ENCODE measurements at places on chromosomes 16 and 17. TPM values are rescaled to one million over a fixed set of nuclear protein-coding genes. Genes with fewer than 3 reads are reported as not detected.
A peak's percentile ranks its signal among the peaks of the same experiment; 100 is the strongest.

DNA sequence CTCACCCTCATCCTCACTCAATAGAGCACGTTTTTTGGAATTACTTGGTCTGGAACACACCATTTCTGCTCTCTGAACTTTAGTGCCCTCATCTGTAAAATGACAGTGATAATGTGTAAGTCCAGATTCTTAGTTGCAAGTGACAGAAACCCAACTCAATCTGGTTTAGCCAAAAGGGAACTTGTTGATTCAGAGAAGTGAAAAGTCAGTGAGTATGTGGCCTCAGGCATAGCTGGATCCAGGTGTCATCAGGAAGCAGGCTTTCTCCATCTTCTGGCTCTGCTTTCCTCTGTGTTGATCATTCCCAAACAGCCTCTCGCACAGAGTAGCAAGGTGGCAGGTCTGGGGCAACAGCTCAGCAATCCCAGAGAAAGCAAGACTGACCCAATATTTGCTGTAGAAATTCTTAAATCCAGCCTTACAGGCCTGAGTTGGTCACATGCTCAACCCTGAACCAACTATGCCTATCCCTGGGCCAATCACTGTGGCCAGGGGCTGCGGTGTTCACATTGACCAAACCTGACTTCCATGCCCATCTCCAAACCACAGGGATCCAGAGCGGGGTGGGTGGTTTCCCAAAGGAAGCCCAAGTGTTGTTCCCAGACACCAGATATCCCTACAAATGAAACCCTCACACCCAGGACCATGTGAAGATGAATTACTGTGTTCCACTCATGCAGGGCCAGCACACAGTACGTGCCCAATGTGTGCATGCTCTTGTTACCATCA, 23.3 kb upstream of the ALKBH5 start:
- no peak for DNase-seq

DNA sequence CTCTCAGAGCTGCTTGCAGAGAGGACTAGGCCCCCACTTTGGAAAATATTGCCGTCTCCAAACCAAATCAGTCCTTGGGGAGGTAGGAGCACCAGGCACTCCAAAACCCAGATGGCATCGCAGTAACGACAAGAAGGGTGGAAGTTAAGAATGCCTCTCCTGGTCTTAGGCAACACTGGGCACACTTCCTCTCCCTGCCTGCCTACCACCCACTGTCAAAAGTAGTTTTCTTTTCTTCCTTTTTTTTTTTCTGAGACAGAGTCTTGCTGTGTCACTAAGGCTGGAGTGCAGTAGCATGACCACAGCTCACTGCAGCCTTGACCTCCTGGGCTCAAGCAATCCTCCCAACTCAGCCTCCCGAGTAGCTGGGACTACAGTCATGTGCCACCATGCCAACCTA, 47.2 kb downstream of the SRL start:
- DNase-seq: no peak

DNA sequence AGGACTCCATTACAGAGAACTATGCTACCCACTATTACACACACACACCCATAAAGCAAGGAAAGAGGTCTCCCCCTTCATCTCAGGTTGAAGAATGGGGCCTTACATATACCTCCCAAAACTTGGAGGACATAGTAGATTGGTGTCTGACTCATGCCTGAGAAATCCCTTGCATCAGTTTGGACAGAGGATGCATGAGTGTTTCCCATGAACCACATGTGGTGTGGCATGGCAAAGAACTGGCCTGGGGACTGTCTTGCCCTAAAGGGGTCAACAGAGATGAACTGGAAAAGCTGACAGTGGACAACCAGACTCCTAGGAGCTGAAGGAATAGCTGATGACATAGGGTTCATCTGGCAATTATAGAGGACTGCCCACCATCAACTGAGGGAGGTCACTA, 54.0 kb downstream of the DYNLRB2 start:
- no peak for DNase-seq

DNA sequence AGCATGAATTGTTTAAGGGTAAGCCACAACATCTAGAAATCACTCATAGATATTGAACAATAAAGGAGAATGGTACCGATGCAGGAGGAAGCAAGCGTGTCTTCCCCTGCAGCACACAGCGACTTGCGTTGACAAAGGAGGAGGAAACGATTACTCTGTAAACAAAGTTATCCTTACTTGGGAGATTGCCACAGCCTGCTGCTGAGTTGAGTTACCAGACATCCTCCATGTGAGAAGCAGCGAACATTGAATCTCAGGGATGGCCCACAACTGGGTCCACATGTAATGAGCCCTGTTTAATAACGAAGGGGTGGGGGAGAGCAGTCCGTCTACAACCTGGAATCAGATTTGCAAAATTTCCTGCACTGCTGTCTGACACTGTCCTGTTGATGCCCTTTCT, 27.7 kb downstream of the CLUH start:
- DNase-seq: no peak

DNA sequence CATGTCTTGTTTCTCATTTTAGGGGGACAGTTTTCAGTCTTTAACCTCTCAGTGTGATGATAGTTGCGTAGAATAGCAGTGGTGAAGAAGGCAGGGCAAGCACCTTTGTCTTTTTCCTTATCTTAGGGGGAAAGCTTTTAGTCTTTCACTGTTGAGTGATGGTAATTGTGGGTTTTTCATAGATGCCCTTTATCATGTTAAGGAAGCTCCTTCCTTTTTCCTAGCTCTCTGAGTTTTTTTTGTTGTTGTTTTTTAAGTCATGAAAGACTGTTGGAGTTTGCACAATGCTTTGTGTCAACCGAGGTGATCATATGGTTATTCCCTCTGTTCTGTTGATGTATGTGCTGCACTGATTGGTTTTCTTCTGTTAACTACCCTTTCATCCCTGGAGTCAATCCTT, 15.7 kb downstream of the NOL11 start:
- no peak for DNase-seq

The OXLD1 gene
- total RNA-seq: 54.1 TPM

The C17orf78 gene
- total RNA-seq: not detected

DNA sequence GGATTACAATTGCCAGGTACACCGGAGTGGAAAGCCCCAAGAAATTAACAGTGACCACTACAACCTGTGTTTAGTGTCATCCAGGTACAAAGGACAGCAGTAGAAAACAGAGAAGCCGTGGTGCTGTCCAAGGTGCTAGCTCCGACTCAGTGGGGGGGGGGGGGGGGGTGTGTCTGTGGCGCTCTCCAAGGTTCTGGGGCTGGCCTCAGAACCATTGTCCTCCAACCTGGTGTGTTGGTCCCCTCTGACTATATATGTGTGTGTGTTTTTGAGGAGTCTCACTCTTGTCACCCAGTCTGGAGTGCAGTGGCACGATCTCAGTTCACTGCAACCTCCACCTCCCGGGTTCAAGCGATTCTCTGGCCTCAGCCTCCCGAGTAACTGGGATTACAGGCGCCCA, 5.8 kb upstream of the ZNF23 start:
- no peak for DNase-seq

GRCh38 chr16:88922114-88922825, 54.7 kb downstream of the CBFA2T3 start:
- no peak for DNase-seq

DNA sequence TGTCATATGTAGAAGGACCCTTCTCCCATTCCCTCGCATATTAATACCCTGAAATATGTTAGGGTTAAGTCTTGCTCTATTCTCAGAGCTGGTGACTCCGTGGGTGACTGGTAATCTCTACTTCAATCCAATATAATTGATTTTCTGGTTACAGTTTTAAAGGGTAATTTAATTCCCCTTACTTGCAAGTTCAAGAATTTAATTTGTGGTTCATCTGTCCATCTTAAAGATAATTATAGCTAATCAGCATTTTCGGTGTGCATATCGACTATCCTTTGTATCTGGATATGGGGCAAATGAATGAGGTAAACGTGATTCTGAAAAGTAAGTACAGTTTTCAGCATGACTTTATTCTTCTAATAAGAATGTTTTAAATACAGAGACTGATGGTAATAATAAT, 250.0 kb downstream of the CNTNAP4 start:
- DNase-seq: no peak

GRCh38 chr17:75542728-75543336, 17.3 kb downstream of the LLGL2 start:
- DNase-seq: no peak

DNA sequence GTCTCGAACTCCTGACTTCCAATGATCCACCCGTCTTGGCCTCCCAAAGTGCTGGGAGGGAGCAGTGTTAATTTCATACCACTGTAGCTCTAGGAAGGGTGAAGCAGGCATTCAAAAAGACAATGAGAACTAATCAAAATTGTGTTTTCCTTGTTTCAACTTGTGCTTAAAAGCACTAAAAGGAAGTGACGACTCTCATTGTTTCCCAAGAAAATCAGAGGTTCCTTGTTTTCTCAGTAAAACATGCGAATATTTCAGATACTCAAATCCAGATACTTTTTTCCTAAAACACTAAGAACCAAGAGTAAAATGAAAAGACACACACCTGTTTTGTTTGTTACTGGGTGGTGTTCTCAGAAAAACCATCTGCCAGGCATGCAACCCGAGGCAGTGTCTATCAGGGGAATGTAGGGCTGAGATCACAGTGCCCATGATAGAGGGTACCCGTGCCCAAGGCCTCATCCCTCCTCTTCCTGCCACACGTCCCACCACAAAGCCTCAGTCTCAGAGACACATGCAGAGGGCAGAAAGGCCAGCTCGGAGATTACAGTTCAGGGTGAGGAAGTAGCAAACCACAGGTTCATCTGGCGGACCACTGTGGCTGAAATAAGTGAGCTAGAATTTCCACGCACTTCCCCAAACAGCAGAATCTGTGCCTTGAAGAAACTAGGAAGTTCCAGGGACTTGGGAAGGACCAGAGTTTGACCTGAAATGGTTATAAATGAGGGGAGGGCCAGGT, 33.7 kb downstream of the GINS3 start:
- peak; percentile 37 for DNase-seq

The KRTAP2-1 gene
- total RNA-seq: not detected

The ZMYND15 gene
- 0.06 TPM for total RNA-seq

- peak; percentile 4 for DNase-seq
Measured at GRCh38 chr17:61897548-61898180, 30.1 kb downstream of the INTS2 start.

The FN3KRP gene
- total RNA-seq: 32.1 TPM

- no peak for DNase-seq
Measured at GRCh38 chr16:78216166-78216745, 116.8 kb downstream of the WWOX start.

The ABCA9 gene
- not detected for total RNA-seq

DNA sequence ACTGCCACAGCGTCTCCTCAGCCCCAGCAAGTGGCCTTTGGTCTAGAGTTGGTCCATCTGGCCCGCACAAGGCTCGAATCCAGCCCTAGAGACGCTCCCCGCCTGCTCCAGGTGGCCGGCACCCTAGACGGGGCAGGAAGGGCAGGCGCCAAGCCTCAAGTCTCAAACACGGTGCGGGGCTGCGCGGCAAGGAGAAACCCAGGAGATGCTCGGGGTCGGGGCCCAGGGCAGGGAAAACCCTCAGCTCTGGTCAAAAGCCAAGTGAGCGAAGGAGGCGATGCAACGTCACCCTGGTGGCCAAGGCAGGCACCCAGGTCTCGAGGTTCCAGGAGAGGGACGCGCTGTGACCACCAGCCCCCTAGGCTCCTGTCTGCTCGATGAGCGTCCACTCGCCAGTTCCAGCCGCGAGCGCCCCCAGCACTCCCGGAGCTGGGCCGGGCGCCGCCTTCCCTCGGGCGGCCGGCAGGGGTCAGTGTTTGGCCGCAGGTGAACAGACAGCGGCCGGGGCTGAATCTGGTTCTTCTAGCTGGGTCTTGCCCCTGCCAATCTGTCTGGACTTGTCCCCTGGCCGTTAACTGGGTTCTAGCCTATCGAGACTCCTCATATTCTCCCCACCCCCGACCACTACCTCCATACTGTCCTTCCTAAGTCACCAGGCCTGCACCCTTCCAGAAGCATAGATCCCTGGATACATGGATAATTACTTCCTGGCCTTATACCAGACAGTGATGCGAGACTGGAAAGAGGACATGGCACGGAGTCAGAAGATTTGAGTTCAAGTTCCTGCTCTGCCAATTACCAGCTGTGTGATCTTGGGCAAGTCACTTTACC, 44.0 kb downstream of the PRAC1 start:
- peak; percentile 60 for DNase-seq

The PRSS8 gene
- total RNA-seq: not detected

- no peak for DNase-seq
Measured at GRCh38 chr17:49891271-49891670, 43.4 kb upstream of the TAC4 start.

DNA sequence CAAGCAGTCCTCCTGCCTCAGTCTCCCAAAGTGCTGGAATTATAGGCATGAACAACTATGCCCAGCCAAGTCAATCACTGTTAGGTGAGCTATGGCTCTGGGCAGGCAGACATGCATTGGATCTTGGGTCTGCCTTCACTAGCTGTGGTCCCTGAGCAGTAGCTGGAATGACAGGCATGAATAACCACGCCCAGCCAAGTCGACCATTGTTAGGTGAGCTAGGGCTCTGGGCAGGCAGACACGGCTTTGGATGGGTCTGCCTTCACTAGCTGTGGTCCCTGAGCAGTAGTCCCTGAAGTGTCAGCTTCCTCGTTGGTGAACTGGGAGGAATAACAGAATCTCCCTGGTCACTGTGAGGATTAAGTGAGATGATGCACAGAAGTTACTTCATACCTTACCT, 6.4 kb downstream of the MRM3 start:
- DNase-seq: no peak

DNA sequence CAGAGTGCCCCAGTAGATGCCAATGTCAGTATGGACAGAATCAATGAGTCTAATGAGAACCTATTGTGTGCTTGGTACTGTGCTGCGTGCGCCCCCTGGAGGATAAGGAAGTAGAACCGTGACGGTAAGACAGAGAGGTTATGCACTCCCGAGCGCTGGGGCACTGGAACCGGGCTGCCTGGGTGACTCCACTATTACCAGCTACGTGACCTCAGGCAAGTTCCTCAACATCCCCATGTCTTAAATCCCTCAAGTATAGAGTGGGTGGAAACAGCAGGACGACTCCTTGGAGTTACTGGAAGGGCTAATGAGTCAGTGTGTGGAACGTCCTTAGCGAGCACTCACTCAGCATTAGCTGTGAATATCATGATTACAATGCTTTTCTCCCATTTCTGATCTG, 16.2 kb downstream of the CHST4 start:
- DNase-seq: peak; percentile 33

The SLC9A5 gene
- 1.3 TPM for total RNA-seq

- DNase-seq: no peak
Measured at GRCh38 chr16:78396673-78397072, 297.2 kb downstream of the WWOX start.

The MFSD6L gene
- not detected for total RNA-seq

DNA sequence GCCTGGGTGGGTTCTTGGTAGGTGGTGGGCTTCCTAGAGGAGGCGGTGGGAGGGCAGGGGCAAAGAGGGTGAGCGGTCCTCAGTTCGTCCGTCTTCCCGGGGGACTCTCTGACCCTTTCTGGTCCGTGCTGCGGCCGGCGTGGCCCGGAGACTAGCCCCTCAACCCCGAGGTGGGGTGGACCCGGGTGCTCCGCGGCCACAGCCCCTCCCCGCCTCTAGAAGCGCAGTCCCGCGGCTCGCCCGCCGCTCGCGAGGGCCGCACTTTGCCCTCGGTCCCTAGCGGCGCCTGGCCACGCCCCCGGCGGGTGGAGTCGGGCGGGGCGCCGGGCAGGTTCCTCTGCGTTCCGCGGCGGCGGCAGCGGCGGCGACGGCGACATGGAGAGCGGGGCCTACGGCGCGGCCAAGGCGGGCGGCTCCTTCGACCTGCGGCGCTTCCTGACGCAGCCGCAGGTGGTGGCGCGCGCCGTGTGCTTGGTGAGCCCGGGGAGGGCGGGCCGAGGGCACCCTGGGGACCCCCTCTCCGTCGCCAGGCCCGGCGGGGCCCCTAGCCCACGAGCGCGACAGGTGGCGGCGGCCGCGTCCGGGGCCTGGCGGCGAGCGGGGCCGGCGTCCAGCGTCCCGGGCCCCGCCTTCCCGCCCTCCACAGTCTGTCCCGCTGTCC, at the start of gene SYNGR2:
Gene SYNGR2 (plus strand): TSS at position 340 of the 661 bp plus-strand sequence. CDS start 36 bp downstream, at position 376.
- no peak for DNase-seq
